Inflammatory macrophage treated with lipopolysaccharide for 4 hours (primary cell): ENCODE measurements at places on chromosomes 6 and 20.

DNA sequence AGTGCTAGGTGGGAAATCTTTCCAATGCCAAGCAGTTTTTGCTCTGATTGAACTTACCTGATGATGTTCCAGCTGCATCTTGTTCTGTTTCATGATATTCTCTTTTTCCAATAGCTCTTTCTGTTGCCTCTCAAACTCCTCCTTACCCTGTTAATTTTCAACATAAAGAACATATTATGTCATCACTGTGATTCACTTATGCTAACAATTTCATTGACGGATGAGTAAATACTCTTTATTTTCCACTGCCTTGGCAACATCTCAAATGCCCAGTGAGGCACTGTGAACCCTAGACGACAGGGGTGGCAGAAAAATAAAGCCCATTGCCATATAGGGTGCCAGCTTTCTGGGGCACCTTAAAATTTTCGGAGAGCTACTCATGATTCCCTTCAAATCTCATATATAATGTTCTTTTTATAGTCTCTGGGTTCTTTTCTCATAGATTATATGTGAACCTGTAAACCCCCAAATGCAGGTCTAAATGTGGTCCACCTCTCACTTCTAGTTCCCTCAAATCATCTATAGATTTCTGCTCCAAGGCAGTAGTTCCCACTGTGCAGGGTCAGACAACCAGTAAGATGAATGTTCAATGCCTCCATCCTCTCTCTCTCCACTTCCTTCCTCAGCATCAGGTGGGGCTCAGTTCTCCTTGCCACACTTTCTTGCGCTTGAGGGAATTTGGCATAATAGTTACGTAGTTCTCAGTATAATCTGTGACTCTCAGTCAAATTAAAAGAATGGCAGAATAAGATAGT lies 44.1 kb downstream of the NEDD9 start:
- DNase-seq, result no peak

- DNase-seq, result no peak
These were observed 234.1 kb upstream of the ZFP64 start for GRCh38 chr20:52425701-52426100.

GRCh38 chr6:36682328-36683144 lies 4.0 kb downstream of the CDKN1A start:
- peak; percentile 85 for DNase-seq

DNA sequence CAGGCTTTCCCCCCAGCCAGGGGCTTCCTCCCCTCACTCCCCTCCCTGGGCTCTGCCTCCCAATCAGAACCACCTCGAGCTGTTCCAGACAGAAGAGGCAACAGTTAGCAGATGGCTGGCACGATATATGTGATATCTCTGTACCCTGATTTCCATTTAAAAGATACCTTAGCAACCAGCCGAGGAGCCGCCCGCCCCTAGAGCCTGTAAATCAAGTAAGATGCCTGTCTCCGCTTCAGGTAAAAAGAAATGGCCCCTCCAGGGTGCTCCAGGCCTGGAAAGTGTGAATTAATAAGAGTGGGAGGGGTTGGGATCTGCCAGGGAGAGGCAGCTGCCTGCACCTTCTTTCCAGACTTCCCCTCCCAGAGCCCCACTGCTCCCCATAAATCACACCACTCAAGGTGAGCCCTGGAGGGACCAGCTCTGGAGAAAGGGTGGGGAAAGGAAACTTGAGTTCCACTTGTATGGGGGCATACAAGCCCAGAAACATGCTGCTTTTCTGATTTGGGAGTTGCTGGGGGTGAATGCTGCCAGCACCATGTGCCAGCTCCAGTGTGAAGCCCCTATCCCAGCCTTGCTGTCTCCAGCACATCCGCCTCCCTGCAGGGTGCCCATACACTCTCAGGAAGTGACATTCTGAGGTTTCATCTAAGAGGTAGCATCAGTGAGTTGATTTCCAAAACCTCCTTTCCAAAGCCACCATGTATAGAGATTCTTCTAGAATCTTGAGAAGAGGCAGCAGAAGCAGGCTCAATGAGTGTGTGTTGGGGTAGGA lies 148.0 kb downstream of the LRFN2 start:
- DNase-seq, result no peak

DNA sequence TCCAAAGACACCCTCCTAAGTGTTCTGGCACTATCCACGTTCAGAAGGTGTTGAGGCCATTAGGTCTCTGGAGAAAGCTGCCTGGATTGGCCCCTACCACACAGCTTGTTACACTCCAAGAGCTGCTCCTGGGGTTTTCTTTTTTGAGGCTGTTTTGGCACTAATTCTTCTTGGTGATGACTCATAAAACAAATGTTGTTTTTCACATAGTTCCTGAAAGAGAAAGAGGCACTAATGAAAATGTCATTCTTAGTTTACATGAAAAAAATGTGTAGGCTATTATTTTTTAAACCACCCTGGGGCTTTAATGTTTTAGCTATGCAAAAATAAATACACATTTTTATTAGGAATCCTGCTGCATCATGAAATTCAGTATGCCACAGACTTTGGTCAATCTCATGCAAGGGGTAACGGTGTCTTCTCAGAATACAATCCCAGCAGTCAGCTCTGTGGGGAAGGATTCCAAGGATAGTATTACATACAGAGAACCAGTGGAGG lies 38.1 kb downstream of the TBPL1 start:
- no peak for DNase-seq

DNA sequence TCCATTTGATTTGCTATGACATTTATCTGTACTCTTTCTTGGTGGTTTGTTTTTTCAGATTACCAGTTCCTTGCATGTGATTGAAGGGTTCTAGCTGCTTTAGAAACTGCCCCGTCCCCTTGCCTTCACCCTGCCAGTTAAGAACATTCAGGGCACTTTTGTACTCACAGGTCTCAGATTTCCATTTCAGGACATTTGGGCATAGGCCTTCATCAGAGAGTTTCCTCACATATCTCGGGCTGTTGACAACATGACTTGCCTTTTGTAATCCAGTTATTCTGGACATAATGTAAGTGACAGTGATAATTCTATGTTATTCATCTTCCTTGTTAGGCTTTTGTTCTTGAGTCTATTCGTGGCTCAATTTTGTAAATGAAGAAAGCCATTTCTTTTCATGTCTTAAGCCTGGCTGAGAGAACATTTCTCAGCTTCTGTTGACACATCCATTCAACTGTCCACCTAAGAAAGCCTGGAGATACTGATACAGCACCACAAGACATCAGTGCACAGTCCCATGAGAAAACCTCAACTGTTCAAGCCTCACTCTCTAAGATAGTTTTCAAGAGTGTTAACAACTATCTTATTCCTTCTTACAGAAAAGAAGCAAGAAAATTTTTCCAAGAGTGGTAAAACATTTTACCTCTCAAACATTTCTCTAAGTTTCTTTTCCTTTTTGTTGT lies 209.3 kb upstream of the SGK1 start:
- DNase-seq, result no peak

- peak; percentile 6 for DNase-seq
These were observed 57.4 kb upstream of the TFAP2D start for GRCh38 chr6:50655848-50656453.

GRCh38 chr20:3734111-3734843 lies 1.8 kb downstream of the HSPA12B start:
- DNase-seq, result no peak

GRCh38 chr6:89580997-89581666 lies 57.4 kb downstream of the LYRM2 start:
- DNase-seq, result no peak

DNA sequence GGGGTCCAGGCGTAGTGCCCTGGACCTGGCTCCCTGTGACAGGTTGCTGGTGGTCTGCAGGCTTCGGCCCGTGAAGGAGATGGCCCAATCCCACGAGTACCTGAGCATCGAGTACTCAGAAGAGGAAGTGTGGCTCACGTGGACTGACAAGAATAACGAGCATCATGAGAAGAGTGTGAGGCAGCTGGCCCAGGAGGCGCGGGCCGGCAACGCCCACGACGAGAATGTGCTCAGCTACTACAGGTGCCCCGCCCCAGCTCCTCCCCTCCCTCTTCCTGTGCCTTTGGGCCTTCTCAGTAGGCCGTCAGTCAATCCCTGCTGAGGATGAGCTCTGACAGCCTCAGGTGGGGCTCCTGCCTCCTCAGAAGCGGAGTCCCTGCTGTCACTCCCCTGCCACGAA lies 42.6 kb downstream of the UQCC2 start:
- DNase-seq, result no peak

- DNase-seq, result no peak
These were observed 511.9 kb downstream of the KIF16B start for GRCh38 chr20:16061351-16061750.

DNA sequence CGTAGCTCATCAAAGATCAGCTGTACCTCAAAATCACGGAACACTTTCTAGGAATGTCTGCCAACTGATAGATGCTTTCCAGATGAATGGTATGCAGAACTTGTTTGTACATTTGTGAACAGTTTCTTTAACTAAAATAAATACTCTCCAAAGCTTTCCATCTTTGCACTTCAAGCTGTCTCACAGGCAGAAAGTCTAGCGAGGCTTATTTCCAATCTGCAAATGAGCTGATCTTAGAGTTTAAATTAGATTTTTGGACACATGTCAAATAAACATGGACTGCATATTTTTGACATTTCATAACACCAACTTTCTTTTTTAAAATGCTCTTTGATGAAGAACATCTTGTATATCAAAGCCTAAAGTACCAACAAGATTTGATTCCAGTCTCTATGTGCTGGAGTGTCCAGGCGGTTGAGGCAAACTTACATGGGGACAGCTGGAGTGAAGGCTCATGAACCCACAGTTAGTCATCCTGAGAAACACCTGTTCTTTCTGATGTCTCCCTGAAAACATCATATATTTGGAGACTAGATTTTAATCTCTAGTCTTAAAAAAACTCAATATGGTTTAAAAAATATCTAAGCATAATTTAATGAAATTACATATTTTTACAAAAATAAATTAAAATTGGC lies 268.6 kb upstream of the AGPAT4 start:
- no peak for DNase-seq

DNA sequence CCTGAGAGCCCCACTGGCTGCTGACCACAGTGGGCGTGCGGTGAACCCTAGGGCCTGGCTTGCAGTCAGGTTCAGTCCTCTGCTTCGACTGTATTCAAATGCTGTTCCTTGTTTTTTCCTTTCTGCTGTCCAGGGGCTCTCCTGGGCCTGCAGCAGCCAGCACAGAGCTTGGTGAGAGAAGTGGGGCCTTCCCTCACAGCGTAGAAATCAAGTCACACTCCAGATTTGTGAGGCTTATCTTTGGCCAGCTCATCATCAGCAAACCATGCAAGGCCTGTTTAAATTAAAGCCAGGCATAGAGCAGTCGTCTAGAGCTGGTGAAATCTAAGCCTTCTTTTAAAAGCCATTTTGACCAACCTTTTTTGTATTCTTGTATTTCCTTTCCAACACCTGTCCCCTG lies 8.4 kb downstream of the FAM120B start:
- no peak for DNase-seq

DNA sequence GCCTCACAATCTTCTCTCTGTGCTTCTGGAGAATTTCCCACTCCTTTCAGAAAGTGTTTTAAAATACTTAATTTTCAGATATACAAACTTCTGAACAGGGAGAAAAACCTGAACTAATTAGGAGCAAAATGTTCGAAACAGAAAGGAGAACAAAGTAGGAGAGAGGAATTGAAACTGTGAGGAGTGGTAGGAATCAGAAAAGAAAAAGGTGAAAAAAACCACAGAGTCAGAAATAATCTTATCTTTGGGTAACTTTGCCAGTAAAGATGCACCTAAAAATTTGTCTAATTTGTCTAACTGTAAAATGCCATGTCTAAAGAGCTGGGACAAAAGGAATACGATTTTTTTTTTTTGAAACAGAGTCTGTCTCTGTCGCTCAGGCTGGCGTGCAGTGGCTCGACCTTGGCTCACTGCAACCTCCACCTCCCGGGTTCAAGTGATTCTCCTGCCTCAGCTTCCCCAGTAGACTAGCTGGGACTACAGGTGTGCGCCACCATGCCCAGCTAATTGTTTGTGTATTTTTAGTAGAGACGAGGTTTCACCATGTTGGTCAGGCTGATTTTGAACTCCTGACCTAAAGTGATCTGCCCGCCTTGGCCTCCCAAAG lies 4.7 kb upstream of the RIPOR2 start:
- DNase-seq, result peak; percentile 53

GRCh38 chr6:32920715-32921114 lies 20.1 kb downstream of the HLA-DMB start:
- peak; percentile 50 for DNase-seq

GRCh38 chr6:6891949-6892461 lies 215.8 kb upstream of the RREB1 start:
- DNase-seq, result peak; percentile 66

- DNase-seq, result no peak
These were observed 10.1 kb upstream of the TENT5A start for GRCh38 chr6:81762606-81763005.

DNA sequence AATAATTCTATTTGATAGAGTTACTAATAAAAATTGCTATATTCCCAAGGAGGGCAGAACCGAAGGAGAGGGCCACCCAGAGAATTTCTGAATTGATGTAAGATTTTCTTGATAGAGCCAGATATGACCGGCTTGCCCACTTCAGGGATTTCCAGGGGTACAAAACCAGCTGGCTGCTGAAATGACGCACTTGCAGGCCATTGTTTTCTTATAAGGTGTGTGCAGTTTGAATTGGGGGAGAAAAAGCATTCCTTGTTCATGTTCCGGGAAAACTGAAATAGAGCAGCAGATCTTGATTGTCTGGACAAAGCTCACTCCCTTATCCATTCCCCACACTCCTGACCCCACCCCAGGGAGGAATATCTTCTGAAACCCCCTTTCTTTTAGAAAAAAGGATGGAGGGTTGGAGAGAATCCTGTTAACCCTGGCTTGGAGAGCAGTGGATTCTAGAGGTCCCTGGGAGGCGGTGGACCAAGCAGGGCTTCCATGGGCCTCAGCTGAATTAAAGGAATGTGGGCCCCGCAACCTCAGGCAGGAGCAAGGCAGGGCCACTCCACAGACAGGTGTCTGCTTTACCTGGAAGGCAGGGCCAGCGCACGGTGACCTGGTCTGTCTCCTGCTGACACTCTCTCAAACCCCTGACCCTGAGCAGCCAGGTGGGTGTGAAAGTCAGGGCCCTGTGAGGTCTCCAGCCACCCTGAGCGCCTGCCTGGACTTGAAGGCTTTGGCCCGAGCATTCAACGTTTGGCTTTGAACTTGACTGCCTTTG lies 96.4 kb downstream of the TMEM170B start:
- DNase-seq, result no peak

DNA sequence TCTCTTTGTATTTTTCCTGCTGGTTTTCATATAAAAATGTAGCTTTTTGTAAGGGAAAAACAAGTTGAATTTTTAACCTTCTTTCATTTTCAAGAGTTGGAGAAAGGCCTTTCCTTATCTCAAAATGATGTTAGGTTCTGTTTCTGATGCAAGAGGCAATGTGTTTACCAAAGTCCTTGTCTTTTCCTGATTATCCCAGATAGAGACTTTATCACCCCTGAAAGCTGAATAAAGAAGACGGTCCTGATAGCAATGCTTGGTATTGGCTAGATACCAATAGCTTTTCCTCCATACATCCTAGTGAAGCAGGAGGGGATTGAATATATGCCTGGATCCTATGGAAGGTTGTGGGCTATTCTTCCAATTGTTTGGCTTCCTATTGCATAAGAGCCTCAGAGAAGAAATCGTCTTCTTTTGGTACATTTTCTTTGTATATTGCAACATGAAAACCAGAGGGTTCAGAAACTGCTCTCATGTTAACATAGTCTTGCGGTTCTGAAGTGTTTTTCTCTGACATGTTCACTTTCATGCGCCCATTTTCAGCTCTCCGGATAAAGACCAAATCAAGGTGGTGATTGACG lies 5.5 kb downstream of the PNLDC1 start:
- no peak for DNase-seq

GRCh38 chr6:106546261-106546690 lies 83.0 kb downstream of the RTN4IP1 start:
- no peak for DNase-seq

GRCh38 chr6:15038013-15038791 lies 207.7 kb upstream of the JARID2 start:
- DNase-seq, result no peak

- DNase-seq, result no peak
These were observed 193.3 kb downstream of the TSHZ2 start for GRCh38 chr20:53165452-53165851.
